Testis (tissue), 5 donors: ENCODE measurements at places on chromosomes 6 and 20. TPM values are rescaled to one million over a fixed set of nuclear protein-coding genes. Genes with fewer than 3 reads are reported as not detected.

- DNase-seq, result peak; percentile 87
- no peak overlapping the region for H3K27ac ChIP-seq
- no peaks in the 10 kb centered on the region for H3K36me3 ChIP-seq
- no peak overlapping the region for H3K4me3 ChIP-seq
Observed at GRCh38 chr20:47663354-47664067, 121.8 kb downstream of the SULF2 start.

The TP53TG5 gene
- 12.3 TPM for total RNA-seq

The BPIFB2 gene
- total RNA-seq, result 1.4 TPM

The BFSP1 gene
- 11.3 TPM for total RNA-seq

- H3K27ac ChIP-seq, result no peak overlapping the region
- no peak overlapping the region for H3K4me3 ChIP-seq
- no peak for DNase-seq
- H3K27me3 ChIP-seq, result no peaks in the 10 kb centered on the region
- H3K4me1 ChIP-seq, result no peaks in the 10 kb centered on the region
Observed at GRCh38 chr6:152399399-152399798, 237.8 kb downstream of the SYNE1 start.

The MAS1 gene
- total RNA-seq, result 0.19 TPM

DNA sequence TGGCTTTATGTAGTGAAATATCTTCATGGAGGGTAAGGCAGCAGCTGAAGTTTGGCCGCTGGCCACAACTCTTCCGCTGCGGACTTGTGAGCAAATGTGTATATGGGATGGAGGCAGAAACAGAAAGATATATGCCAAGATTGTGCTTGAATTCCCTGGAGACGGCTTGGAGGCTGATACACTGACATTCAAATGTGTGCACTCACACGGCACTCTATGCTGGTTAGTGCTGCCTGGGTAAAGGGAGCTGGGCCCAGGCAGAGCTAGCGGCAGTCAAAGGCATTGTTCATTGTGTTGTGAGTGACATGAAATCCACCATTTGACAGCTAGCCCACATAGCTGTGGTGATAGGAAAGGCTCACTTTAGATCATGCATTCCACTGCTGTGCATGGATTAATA, 202.7 kb downstream of the CLIC5 start:
- H3K27me3 ChIP-seq, result no peaks in the 10 kb centered on the region
- DNase-seq, result no peak
- H3K4me1 ChIP-seq, result no peaks in the 10 kb centered on the region
- no peaks in the 10 kb centered on the region for H3K36me3 ChIP-seq

GRCh38 chr6:90028066-90028778, 134.0 kb downstream of the GJA10 start:
- DNase-seq, result no peak
- H3K27ac ChIP-seq, result no peak overlapping the region
- no peaks in the 10 kb centered on the region for H3K27me3 ChIP-seq
- no peaks in the 10 kb centered on the region for H3K36me3 ChIP-seq
- no peaks in the 10 kb centered on the region for H3K4me1 ChIP-seq

The GJA10 gene
- total RNA-seq, result not detected

DNA sequence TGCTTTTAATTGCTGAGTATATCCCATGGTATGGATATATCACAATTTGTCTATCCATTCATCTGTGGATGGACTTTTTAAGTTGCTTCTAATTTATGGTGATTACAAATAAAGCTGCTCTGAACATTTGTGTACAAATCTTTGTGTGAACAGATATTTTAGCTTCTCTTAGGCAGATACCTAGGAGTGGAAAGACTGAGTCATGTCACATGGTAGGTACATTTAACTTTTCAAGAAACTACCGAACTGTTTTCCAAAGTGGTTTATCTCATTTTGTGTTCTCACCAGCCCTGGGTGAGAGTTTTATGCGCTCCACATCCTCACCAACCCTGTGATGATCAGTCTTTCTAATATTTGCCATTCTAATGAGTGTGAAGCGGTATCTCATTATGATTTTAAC, 31.0 kb upstream of the ZNFX1 start:
- no peak for DNase-seq
- H3K27me3 ChIP-seq, result no peaks in the 10 kb centered on the region
- no peak overlapping the region for H3K27ac ChIP-seq
- no peaks in the 10 kb centered on the region for H3K36me3 ChIP-seq
- H3K4me3 ChIP-seq, result no peak overlapping the region

The MYLK4 gene
- total RNA-seq, result 0.71 TPM

DNA sequence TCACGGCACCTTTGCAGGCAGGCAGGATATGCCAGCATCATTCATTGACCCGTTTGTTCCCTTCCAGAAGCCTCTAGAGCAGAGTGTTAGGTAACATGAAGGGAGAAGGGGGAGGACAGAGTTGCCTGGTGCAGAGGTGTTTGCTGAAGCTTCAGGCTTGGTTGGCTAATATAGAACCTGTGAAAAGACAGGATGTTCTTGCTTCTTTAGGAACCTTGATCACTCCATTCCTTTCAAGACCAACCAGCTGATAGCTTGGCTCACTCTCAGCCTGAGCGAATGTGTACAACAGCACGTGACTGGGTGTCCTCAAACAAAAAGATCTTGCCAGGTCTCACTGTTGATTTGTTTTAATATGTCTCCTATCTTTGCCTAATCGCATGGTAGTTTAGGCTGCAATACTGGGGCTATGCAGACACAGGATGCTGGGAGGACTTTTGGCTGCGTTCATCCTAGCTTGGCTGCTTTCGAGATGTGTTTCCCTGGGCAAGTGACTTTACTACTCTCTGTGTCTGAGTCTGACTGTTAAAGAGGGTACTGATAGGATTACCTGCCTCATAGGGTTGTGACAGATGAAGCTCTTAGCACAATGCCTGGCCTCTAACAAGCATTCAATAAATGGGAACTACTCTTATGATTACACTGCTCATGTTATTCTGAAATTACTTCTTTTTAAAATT, 16.0 kb downstream of the SHLD1 start:
- H3K4me3 ChIP-seq, result no peak overlapping the region
- no peaks in the 10 kb centered on the region for H3K36me3 ChIP-seq
- no peak for DNase-seq
- H3K27me3 ChIP-seq, result no peaks in the 10 kb centered on the region
